Neural crest cell (in vitro differentiated cells): ENCODE measurements at places on chromosomes 1 and 21. TPM values are rescaled to one million over a fixed set of nuclear protein-coding genes. Genes with fewer than 3 reads are reported as not detected.

GRCh38 chr1:62355095-62355494, 35.9 kb upstream of the KANK4 start:
- no peak overlapping the region for H3K4me3 ChIP-seq
- H3K27ac ChIP-seq: peak overlapping the region; percentile 85
- H3K36me3 ChIP-seq: no peaks in the 10 kb centered on the region
- no peak for DNase-seq

- H3K27ac ChIP-seq: no peak overlapping the region
- no peak for DNase-seq
- H3K27me3 ChIP-seq: no peaks in the 10 kb centered on the region
- H3K4me3 ChIP-seq: peak overlapping the region; percentile 20
These were observed 9.8 kb downstream of the SSBP3 start for GRCh38 chr1:54396261-54396933.

- H3K27ac ChIP-seq: no peak overlapping the region
- no peak overlapping the region for H3K4me3 ChIP-seq
- H3K36me3 ChIP-seq: peaks cover 8% of the 10 kb centered on the region
- peaks cover 12% of the 10 kb centered on the region for H3K4me1 ChIP-seq
- peaks cover 5% of the 10 kb centered on the region for H3K27me3 ChIP-seq
- DNase-seq: no peak
These were observed 30.6 kb downstream of the VANGL2 start for GRCh38 chr1:160431006-160431405.

DNA sequence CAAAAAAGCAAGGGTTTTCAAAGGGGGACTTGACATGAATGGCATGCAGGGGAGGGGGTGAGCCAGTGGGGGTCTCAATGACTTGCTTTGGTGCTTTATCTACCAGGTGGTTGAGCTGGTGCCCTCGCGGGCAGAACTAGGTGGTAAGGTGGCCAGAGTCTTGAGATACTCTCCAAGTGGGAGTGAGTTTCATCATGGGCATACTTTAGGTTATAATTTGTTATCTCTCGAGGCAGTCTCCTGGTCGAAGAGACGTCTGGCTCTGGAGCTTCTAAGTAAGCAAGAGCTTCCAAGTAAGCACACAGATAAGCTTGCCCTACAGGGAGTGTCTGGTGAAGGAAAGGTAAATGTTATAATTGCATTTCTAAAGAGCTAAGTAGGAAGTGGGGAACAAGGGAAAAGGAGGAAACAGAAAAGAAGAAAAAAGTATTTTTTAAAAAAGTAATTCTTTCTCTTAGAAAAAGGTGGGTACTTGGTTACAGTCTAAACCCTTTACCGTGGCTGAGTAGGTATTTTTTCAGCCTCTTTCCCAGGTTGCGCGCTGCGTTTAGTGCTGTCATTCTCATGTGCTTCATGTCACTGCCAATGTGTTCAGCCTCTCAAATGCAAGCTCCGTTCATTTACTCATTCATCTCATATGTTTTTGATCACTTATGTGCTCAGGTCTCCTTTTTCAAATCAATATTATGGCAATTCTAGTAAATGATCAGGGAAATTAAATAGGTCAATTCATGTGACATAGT, 31.6 kb upstream of the DNAJC6 start:
- no peaks in the 10 kb centered on the region for H3K36me3 ChIP-seq
- no peak overlapping the region for H3K27ac ChIP-seq
- DNase-seq: no peak
- H3K4me3 ChIP-seq: no peak overlapping the region

DNA sequence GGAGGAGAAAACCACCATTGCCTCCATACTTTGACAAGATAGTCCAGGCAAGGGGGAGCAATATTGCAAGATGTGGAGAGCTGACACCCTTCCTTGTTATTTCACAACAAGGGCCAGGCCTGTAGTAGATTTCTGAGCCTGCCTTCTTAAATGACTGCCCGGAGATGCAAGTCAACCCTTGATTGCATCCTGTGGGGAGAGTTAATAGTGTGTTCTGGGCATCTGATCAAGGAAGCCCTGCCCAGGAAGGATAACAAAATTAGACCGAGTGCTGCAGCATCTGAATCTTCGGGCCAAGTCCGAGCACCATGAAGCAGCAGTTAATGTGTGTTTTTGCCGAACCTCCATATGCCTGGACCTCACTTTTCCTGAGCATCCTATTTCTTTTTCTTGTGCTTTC, 382.3 kb downstream of the PRDM2 start:
- no peak overlapping the region for H3K27ac ChIP-seq
- no peak for DNase-seq
- H3K27me3 ChIP-seq: no peaks in the 10 kb centered on the region
- no peaks in the 10 kb centered on the region for H3K36me3 ChIP-seq
- H3K4me3 ChIP-seq: no peak overlapping the region

DNA sequence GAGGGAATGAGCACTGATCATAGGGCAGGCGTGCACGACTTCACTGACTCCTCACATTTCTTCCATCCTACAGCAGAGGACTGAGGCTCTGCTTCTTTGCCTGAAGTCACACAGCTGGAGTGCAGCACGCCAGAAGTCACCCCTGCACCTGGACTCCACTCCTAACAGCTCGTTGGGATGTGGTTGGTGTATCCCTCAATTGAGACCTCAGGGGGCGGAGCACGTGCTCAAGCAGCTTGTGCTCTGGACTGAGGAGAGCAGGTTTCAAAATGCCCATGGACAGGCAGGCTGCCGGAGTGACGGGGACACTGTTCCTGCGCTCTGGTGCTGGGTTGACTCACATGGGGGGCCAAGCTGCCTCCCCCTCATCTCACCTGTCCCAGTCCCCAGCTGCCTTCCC, 13.9 kb downstream of the CHIT1 start:
- peaks cover 4% of the 10 kb centered on the region for H3K4me1 ChIP-seq
- H3K27me3 ChIP-seq: peaks cover 38% of the 10 kb centered on the region
- no peaks in the 10 kb centered on the region for H3K36me3 ChIP-seq
- no peak overlapping the region for H3K4me3 ChIP-seq
- no peak overlapping the region for H3K27ac ChIP-seq

- H3K4me3 ChIP-seq: no peak overlapping the region
- H3K27ac ChIP-seq: no peak overlapping the region
- peaks cover 5% of the 10 kb centered on the region for H3K27me3 ChIP-seq
These were observed 162.9 kb upstream of the GJB5 start for GRCh38 chr1:34591751-34592629.

GRCh38 chr1:207996636-207997035, 85.7 kb upstream of the CD34 start:
- no peak overlapping the region for H3K4me3 ChIP-seq
- H3K4me1 ChIP-seq: no peaks in the 10 kb centered on the region
- no peak for DNase-seq
- H3K27ac ChIP-seq: no peak overlapping the region
- peaks cover 20% of the 10 kb centered on the region for H3K27me3 ChIP-seq

GRCh38 chr1:27609210-27609555, 5.2 kb upstream of the AHDC1 start:
- no peak overlapping the region for H3K27ac ChIP-seq
- no peak overlapping the region for H3K4me3 ChIP-seq
- peaks cover 12% of the 10 kb centered on the region for H3K4me1 ChIP-seq

DNA sequence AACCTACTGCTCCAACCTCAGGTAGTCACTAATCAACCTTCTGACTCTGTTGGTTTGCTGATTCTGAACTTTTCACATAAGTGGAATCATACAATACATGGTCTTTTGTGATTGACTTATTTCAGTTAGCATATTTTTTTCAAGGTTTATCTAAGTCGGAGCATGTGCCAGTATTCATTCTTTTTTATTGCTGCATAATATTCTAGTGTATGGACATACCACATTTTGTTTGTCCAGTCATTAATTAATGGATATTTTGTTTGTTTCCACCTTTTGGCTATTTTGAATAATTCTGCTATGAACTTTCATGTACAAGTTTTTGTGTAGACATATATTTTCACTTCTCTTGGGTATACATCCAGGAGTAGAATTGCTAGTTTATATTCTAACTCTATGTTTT, 53.0 kb upstream of the LRRN2 start:
- no peak overlapping the region for H3K4me3 ChIP-seq
- no peaks in the 10 kb centered on the region for H3K4me1 ChIP-seq
- no peak overlapping the region for H3K27ac ChIP-seq
- no peaks in the 10 kb centered on the region for H3K36me3 ChIP-seq
- H3K27me3 ChIP-seq: peaks cover 10% of the 10 kb centered on the region

GRCh38 chr1:161921990-161922389, 101.7 kb downstream of the OLFML2B start:
- no peak overlapping the region for H3K4me3 ChIP-seq
- peaks cover 3% of the 10 kb centered on the region for H3K36me3 ChIP-seq
- H3K27me3 ChIP-seq: no peaks in the 10 kb centered on the region
- DNase-seq: no peak
- H3K4me1 ChIP-seq: no peaks in the 10 kb centered on the region
- H3K27ac ChIP-seq: no peak overlapping the region

GRCh38 chr1:23597635-23598388, 38.5 kb upstream of the ID3 start:
- no peaks in the 10 kb centered on the region for H3K36me3 ChIP-seq
- peaks cover 68% of the 10 kb centered on the region for H3K4me1 ChIP-seq
- H3K27me3 ChIP-seq: no peaks in the 10 kb centered on the region
- peak overlapping the region; percentile 8 for H3K4me3 ChIP-seq
- DNase-seq: no peak

GRCh38 chr1:41367288-41367642, 6.0 kb downstream of the FOXO6 start:
- no peaks in the 10 kb centered on the region for H3K36me3 ChIP-seq
- no peak for DNase-seq
- peaks cover 16% of the 10 kb centered on the region for H3K4me1 ChIP-seq
- no peak overlapping the region for H3K27ac ChIP-seq
- H3K4me3 ChIP-seq: no peak overlapping the region

DNA sequence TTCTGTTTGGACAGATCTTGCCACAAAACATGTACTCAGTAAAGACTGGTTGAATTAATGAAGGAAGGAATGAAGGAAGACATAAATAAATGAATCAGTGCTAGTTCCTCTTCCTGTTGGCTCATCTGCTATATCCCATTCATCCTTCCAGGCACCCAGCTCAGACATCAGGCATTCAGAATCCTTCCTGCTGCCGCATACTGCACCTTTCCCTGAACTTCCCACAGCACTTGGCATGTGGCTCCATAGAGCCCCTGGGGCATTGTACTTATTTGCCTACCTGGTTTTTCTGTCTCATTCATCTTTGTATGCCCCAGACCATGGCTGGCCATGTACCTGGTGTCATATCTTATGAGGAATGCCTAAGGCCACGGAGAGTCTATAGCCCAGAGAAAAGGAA, 34.4 kb upstream of the ZNF648 start:
- peaks cover 3% of the 10 kb centered on the region for H3K36me3 ChIP-seq
- no peaks in the 10 kb centered on the region for H3K4me1 ChIP-seq
- no peak overlapping the region for H3K27ac ChIP-seq

The UBASH3A gene
- total RNA-seq: not detected in 2 replicates

The NUP210L gene
- total RNA-seq: 0.05 TPM in 1 of 2 replicates, not detected in the other

The CASQ2 gene
- total RNA-seq: 0.11 and 0.12 TPM in 2 replicates

The LCE1D gene
- total RNA-seq: not detected in 2 replicates

The ARMH1 gene
- total RNA-seq: 5.6 and 5.9 TPM in 2 replicates

The ENAH gene
- total RNA-seq: 179 and 181 TPM in 2 replicates
